Kasumi-1 (cell line): ENCODE measurements at places on chromosomes 2 and 18.

- no peak for DNase-seq
Observed at GRCh38 chr2:226220511-226220910, 579.1 kb downstream of the IRS1 start.

DNA sequence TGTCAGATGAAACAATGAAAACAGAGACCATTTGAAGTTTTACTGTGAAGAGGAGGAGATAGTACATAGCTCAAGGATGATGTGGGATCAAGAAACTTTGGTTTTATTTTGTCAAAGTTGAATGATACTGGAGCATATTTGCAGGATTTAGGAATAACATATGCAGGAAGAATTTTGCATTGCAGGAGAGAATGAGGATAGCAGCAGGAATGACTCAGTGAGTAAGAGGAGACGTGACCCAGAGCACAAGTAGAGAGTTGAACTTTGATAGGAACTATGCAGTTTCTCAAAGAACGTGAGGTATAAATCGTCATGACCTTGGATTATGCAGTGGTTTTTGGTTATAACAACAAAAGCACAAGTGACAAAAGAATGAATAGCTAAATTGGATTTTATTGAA is 47.7 kb downstream of the MAPRE2 start:
- no peak for DNase-seq

DNA sequence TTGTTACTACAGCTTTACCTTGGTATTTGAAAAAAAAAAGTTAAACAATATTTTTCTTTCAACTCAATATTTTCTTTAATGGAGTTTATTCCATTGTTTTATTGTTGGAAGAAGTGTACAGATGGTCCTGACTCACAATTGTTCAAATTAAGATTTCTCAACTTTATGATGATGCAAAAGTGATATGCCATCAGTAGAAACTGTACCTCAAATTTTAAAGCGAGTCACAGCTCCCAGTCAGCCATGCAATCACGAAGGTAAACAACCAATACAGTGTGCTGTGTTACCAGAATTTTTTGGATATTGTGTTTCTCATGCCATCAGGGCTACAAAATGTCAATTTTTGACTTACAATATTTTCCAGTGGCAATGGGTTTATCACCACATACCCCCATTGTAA is 54.0 kb upstream of the COL5A2 start:
- no peak for DNase-seq

- no peak for DNase-seq
Observed at GRCh38 chr2:176151442-176152287, at the start of gene HOXD4. Gene HOXD4, plus strand, starts transcription at chr2:176151550. Its CDS starts 84 bp downstream, at chr2:176151634.

GRCh38 chr18:3266062-3266608 is 4.2 kb downstream of the MYL12B start:
- no peak for DNase-seq

GRCh38 chr18:36328916-36329315 is 31.4 kb downstream of the FHOD3 start:
- no peak for DNase-seq

GRCh38 chr18:76725445-76725844 is 96.9 kb upstream of the ZNF236 start:
- no peak for DNase-seq

GRCh38 chr18:36348971-36349417 is 51.5 kb downstream of the FHOD3 start:
- DNase-seq = no peak

DNA sequence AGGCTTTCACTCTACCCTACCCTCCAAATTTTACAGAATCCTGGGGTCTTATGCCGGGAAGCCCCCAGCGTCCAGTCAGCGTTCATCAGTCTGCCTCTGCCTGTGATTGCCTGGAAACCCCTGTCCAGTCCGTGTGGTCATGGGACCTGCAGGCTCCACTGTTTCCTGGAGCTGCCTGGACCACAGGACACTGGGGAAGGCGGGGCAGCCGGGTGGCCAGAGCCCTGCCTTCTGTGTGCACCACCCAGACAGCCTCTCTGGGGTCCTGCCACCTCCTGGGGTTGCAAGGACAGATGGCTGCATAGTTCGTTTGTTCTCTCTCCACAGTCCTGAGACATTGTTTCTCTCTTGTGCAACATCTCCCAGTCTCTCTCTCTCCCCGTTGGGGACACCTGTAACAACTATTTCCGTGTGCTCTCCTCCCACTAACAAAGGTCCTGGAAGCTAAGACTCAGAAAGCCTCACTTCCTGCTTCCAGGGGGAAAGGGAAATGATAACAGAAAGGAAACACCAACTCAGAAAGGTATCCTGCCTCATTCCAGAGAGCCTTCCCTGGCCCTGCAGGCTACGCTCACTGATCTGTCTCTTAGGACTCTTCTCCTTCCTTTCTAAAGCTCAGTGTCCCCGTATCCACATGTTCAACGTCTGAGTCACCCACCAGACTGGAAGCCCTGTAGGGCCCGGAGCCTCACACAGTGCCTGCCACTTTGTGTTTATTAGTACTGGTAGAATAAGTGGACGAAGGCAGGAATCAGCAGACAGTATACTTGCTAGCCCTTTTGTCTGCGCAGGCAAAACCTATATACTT is 192.8 kb upstream of the RAB12 start:
- no peak for DNase-seq

GRCh38 chr2:208064220-208064961 is 39.1 kb upstream of the PLEKHM3 start:
- no peak for DNase-seq

- DNase-seq = no peak
Observed at GRCh38 chr2:108918156-108918874, 70.7 kb downstream of the EDAR start.

GRCh38 chr2:239149501-239149900 is 251.3 kb downstream of the HDAC4 start:
- DNase-seq = no peak

DNA sequence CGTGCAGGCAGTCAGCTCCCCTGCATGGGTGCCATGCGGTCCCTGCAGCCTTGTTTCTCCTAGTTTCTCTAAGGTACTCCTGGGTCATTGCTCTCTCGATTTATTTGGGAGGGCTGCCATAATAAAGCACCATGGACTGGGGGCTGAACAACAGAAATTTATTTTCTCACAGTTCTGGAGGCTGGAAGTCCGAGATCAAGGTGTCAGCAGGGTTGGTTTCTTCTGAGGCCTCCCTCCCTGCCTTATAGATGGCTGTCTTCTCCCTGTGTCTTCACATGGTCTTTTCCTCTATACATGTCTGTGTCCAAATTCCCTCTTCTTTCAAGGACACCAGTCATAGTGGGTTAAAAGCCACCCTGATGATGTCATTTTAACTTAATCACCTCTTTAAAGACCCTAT is 40.5 kb downstream of the RPL37A start:
- no peak for DNase-seq

DNA sequence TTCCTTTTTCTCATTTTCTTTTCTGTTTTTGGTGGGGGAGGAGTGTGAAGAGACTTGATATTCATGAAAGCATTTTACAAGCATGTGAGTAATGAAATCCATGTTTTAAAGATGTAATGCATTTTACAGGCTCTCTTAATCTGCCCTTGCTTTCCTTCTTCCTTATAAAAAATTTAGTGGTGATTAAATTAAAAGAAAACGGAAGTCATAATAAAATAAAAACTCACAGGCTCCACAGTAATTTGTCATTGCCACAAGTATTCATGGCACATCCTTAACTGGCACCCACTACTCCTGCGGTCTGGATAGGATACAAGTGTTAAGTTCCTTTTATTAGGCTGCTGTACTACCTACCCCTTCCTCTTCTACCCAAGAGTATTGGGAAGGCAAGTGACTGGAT is 241.2 kb downstream of the SLC4A3 start:
- no peak for DNase-seq
